ENCODE measurements at places on chromosomes 12 and 14.
A peak's percentile ranks its signal among the peaks of the same experiment; 100 is the strongest.

DNA sequence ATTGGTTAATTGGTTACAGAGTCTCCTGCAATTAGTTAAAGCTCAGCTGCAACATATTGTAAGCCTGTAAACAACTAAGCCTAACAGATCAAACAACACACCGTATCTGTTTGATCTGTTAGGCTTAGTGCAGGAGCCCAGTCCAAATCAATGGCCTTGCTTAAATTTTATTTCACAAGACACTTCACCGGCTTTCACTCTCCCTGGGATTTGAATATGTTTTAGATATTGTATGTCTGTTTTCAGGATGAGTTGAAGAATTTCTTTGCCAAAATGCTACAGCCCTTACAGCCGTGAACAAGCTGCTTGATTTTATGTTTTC lies 5.5 kb upstream of the RNASE1 start:
- no peak for DNase-seq

- DNase-seq: no peak
Measured at GRCh38 chr12:50988871-50989270, 36.5 kb downstream of the HIGD1C start.

DNA sequence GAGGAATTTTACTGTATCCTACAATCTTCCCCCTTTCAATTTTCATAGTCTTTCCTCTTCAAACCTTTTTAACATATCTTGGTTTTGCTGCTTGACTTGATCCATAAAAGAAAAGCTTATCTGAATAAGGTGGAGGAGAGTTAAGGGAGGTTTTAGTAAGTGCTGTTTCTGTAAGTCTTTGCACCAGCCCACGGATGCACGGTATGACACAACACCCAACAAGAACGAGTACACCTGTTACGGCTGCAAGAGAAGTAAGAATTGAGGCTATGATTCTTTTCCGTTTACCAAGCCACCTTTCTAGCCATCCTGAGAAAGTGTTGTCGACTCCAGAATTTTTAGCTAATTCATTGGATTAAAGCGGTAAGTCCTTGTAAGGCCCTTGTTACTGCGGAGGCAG lies 26.1 kb upstream of the CPNE8 start:
- no peak for DNase-seq

- DNase-seq: no peak
Measured at GRCh38 chr14:44995196-44995595, 33.2 kb downstream of the TOGARAM1 start.

DNA sequence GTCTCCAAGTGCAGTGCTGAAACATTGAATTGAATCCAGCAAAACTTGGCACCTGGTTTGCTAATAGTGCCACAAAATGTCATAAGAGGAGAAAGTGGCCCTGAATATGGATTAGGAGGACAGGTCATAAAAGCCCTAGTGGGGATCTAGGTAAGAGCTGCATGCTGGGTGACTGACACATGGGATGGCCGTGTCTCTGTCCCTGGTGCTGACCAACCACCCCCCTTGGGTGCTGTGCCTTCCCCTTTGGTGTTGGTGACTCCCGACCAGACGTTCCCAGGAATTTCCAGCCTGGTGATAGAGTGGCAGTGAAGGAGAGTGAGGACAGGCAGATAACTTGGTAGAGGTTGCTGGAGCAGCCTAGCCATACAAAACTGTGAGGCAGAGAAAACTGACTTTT lies 142.8 kb downstream of the VRK1 start:
- peak; percentile 3 for DNase-seq

DNA sequence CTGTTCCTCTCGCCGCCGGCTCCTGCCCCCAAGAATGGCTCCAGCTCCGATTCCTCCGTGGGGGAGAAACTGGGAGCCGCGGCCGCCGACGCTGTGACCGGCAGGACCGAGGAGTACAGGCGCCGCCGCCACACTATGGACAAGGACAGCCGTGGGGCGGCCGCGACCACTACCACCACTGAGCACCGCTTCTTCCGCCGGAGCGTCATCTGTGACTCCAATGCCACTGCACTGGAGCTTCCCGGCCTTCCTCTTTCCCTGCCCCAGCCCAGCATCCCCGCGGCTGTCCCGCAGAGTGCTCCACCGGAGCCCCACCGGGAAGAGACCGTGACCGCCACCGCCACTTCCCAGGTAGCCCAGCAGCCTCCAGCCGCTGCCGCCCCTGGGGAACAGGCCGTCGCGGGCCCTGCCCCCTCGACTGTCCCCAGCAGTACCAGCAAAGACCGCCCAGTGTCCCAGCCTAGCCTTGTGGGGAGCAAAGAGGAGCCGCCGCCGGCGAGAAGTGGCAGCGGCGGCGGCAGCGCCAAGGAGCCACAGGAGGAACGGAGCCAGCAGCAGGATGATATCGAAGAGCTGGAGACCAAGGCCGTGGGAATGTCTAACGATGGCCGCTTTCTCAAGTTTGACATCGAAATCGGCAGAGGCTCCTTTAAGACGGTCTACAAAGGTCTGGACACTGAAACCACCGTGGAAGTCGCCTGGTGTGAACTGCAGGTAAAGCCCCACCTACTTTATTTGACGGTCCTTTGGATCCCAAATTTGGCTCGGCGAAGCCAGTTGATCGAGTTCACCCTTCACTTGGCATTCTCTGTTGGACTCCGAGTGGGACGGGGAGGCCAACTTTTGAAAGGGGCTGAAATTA lies 1.5 kb downstream of the WNK1 start:
- peak; percentile 69 for DNase-seq

- DNase-seq: no peak
Measured at GRCh38 chr12:100528471-100529127, 44.9 kb upstream of the GAS2L3 start.

GRCh38 chr14:94964181-94964580 lies 193.1 kb downstream of the DICER1 start:
- DNase-seq: no peak

DNA sequence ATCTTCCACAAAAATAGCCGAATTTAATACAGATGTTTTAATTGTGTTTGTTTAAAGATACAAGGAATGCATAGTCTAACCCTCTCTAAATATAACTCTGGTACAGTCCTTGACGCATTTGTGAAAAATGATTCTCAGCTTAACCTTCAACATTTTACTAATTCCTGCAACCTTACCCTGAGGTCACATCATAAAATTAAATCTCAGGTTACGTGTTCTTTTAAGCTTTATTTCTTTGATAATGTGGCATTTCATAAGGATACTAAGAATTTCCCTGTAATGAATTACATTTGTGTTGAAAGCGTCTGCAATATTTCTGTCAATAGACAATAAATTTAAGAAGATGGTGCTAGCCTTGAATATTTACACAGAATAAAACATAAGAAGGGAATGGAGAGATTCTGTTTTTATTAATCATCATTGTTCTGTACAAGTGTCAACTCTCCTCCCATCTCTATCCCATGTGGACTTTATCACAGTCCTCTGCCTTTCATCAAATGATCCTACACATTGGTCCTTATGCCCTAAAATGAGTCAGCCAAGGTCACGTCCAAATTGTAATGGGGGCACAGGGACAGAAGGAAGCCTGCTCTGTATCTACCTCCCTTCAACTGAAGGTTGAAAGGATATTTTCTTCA lies 769.3 kb upstream of the FLRT2 start:
- no peak for DNase-seq

GRCh38 chr12:7161811-7162210 lies 27.7 kb upstream of the PEX5 start:
- DNase-seq: no peak

- DNase-seq: no peak
Measured at GRCh38 chr12:118103201-118103600, 610 bp downstream of the VSIG10 start.

- DNase-seq: no peak
Measured at GRCh38 chr12:53695152-53696145, 19.6 kb upstream of the ATP5MC2 start.

DNA sequence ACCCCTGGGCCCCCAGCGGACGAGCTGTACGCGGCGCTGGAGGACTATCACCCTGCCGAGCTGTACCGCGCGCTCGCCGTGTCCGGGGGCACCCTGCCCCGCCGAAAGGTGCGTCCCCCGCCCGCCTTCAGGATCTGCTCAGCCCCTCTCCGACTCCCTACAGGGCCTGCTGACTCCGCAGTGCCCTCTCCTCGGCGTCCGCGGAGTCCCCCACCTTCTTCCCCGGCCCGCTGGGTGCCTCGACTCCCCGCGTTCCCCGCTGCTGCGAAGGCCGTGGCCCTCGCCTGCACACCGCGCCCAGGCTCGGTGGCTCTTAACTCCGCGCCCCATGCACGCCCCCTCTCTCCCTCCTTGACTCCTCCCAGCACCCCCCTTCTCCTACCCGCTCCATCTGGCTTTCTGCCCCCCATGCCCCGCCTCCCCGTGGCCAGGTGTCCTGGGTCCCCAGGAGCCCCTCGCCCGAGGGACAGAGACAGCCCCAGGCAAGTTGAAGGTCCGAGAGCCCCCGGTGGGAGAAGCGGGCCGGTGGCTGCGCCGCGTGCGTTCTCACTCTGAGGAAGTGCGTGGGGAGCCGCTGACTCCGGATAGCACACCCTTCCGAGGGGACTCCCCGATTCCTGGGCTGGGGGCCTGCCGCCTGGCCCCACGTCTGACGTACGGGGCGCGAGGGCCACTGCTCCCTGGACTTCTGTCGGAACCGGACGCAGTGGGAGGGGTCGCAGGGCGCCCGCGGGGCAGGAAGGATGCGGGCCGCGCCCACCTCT lies 594 bp downstream of the TAMALIN start:
- no peak for DNase-seq

GRCh38 chr14:20803223-20803622 lies 579 bp upstream of the RNASE1 start:
- DNase-seq: no peak

GRCh38 chr14:84225268-84225667 lies 1304.7 kb upstream of the FLRT2 start:
- no peak for DNase-seq
